ENCODE measurements at places on chromosomes 5 and 9.
A peak's percentile ranks its signal among the peaks of the same experiment; 100 is the strongest.

GRCh38 chr5:5270958-5271785 is 131.0 kb downstream of the ADAMTS16 start:
- no peak for DNase-seq

GRCh38 chr9:32414856-32415255 is 30.4 kb downstream of the ACO1 start:
- no peak for DNase-seq

DNA sequence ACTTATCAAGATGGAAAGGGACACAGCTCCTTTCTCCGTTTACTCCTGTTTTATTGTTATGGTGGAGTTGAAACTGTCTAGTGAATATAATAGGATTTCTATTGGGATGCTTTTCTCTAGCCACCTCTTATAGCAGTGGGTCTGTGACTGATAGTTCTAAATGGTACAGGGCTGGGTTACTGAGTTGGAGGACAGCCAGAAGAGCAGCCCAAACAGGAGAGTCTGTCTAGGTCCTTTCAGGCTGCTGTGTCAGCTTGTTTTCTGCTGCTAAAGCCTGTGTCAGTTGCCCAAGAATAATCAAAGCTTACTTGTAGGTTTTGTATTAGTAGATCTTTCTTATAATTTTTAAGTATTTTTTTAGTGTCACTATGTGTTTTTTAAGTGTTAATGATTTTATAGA is 356.0 kb upstream of the SEMA6A start:
- DNase-seq: no peak

GRCh38 chr5:1831257-1831656 is 30.1 kb downstream of the NDUFS6 start:
- DNase-seq: no peak

DNA sequence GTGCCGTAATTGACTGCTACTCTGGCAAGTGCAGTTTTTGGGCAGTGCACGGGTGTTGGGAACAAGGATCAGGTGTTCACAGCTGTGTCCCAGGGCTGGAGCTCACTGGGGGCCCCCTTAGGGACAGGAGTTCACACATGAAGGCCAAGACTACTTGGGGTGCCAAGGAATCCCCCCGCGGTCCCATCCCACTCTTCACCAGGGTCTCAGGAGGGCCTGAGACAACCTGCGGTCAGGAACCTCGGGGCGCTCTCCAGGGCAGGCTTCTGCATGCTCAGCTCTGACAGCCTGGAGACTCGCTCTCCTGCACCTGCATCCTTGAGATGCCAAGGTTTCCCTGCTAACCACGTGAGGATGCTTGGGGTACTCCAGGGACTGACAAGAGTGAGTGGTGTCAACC is 2.3 kb upstream of the MAN1B1 start:
- no peak for DNase-seq

DNA sequence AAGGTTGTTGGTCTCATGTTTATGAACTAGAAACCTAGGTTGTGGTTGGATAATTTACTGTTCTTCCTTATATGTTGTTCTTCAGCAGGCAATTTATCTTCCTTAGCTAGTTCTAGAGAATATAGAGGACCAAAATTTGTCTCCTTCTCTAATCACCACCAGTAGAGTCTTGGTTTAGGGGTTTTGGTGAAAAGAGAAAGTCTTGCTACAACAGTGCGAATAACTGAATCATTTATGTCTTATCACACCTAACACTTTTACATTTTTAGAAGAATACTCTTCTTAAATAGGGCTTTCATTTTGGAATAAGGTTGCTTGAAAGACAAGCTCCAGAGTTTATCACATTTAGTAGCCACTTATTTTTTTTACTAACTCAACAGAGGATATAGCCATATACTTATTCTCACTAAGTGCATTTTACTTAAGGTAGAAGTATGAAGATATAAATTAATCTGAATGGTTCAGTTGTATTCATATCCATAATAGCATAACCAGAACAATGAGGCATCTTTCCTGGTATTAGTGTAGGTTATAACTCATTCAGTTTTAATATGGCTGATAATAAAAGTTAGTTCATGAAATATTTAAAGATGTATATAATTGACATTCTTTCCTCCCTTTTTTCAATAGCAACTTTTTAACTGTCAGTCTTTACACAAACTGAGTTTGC is 67.9 kb downstream of the ERBIN start:
- no peak for DNase-seq

- no peak for DNase-seq
Observed at GRCh38 chr9:126117631-126118030, 209.0 kb upstream of the MVB12B start.

- DNase-seq: no peak
Observed at GRCh38 chr9:99980598-99980997, 74.1 kb downstream of the STX17 start.

DNA sequence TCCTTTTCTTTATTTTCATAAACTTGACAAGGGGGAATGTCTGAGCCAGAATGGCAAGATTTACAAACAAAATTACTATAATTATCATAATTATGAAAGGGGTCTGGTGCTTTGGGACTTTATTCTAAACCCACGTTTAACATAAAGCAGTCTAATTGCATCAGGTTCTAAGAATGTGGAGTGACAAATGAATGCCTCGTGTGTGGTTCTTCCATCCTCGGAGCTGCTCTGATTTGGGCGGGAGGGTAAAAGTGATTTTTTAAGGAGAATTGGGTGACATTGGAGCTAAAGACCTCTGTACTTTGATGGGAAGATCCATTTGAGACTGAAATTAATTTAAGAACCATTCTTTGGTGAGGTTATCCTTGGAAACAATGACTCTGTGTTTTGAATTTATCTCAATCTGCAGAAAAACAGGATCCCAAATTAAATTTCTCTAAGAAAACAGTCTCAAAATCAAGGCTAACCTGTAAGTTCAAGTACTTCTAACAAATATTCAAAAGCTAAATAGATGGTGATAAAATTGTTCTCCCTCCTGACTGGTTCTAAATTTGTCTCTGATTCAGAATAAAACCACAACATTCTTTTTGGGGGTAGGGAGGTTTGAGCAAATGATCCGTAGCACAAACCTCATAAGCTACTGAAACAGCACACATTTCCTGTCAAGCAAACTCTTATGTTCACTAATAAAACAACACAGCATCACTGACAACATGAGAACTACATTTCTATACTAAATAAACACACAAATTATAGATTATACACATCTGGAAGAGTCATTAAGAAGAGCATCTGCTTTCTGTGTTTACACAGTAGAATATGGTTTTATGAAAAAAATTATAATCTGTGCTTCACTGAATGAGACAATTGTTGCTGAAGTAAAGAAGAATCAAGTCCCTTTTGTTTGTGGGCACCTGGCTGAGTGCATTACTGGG is 85.5 kb downstream of the DCP2 start:
- peak; percentile 12 for DNase-seq

- DNase-seq: no peak
Observed at GRCh38 chr5:163649514-163649913, 144.1 kb downstream of the MAT2B start.

DNA sequence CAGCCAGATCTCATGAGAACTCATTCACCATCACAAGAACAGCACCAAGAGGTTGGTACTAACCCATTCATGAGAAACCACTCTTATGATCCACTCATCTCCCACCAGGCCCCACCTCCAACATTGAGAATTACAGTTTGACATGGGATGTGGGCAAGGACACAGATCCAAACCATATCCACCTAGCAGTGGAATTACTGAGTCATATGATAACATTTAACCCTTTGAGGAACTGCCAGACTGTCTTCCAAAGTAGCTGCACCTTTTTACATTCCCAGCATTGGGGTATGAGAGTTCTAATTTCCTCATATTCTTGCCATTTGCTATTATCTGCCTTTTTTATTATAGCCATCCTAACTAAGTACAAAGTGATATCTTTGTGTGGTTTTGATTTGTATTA is 51.9 kb downstream of the CTNNA1 start:
- no peak for DNase-seq

DNA sequence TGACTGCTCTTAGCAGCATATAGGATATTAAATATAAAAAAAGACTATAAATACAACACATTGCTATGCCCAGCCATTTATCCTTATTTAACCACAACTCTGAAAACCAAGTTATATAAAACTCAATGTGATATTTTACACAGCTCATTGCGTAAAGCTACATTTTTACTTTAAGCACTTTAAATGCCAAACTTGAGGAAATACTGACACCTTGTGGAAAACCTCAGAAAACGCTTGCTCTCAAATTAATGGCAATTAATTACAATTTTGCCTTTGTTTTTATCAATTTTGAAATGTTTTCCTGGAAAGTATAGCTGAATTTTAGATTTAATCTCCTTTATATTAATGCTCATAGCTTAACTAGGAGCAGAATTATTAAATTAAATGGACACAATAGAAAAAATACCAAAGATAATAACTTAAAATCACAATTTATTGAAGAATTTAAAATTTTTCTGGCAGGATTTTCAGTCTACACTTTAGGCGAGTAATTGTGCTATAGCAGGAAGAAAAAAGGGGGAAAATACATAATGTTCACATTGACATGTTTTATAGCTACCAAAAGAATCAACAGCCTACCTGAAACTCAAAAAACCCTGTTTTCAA is 25.2 kb upstream of the PLAC8L1 start:
- DNase-seq: no peak

DNA sequence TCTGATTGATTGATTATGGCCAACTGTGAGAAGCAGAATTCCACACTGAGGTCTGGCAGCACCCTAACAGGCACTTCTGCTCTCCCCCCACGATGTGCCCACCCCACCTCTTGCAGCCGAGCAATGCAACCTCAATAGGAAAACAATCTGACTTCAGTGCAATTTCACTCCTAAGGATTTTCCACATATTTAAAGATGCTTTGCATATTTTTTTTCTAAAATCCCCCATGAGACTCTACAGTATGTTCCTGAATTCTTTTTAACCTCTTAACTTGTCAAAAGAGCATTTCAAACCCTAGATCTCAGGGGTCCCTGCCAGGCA is 243.1 kb downstream of the AUH start:
- no peak for DNase-seq

GRCh38 chr9:84754461-84754860 is 84.9 kb downstream of the NTRK2 start:
- no peak for DNase-seq

DNA sequence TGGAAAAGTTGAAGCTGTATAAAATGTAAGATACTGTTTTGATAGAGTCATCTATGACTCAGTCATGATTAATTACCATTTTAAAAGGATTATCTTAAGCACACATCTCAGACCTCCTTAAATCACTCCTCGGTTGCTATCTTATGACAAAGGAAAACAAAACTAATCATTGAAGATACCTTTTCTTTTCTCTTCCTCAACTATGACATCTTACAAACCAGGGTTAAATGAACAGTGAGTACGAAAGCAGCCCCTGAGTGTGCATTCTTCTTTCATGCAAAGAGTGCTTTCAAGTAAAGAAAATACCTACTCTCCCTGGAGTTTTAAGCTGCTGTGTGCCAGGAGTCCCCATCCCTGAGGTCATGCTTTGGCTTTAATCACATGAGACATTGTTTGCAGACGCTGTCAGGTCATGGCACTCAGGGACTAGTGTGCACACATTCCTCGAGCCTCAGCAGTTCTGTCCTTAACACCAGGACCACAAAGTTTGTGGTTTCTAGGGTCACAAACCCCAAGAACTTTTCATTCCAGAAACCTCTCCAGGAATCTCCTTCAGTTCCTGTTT is 86.7 kb upstream of the ICE1 start:
- DNase-seq: no peak

DNA sequence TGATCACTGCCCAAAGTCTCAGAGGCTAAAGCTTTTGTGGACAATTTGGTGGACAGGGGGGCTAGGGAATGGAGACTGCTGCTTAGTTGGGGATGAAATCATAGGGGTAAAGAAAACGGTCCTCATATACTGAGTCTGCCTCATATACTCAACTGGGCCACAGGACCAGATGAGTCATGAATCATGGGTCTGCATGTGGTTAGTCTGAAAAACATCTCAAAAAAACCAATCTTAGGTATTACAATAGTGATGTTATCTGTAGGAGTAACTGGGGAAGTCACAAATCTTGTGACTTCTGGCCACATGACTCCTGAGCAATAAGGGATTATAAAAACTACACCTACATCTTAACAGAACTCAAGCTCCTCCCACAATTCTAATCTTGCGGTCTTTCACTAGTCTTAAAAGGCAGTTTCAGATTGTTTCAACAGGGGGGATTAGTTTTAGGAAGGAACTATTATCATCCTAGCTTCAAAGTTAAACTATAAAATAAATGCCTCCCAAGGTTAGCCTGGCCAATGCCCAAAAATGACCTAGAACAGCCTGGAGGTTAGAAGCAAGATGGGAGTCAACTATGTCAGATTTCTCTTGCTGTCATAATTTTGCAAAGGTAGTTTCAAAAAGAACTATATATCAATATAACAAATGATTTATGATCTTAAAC is 17.5 kb downstream of the TMEM161B start:
- no peak for DNase-seq

DNA sequence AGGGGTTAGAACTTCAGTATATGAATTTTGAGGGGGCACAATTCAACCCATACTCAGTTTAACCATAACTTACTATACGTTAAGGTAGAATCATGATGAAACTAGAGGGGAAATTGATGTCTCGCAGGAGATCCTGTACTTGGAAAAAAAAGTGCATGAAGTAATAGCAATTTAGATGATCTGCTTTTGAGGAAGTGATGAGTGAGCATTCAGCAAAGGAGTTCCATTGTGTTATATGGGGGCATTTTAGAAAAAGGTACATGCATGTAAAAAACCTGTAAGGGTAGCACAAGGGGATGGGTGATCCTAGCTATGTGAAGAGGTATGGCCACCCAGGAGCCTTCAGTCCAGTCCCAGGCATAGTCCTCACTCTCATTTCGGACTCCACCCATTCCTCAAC is 14.8 kb upstream of the TMC1 start:
- DNase-seq: no peak

- DNase-seq: no peak
Observed at GRCh38 chr5:111472096-111472495, 40.2 kb downstream of the STARD4 start.

- DNase-seq: no peak
Observed at GRCh38 chr9:125492719-125493118, 214.3 kb downstream of the MAPKAP1 start.

DNA sequence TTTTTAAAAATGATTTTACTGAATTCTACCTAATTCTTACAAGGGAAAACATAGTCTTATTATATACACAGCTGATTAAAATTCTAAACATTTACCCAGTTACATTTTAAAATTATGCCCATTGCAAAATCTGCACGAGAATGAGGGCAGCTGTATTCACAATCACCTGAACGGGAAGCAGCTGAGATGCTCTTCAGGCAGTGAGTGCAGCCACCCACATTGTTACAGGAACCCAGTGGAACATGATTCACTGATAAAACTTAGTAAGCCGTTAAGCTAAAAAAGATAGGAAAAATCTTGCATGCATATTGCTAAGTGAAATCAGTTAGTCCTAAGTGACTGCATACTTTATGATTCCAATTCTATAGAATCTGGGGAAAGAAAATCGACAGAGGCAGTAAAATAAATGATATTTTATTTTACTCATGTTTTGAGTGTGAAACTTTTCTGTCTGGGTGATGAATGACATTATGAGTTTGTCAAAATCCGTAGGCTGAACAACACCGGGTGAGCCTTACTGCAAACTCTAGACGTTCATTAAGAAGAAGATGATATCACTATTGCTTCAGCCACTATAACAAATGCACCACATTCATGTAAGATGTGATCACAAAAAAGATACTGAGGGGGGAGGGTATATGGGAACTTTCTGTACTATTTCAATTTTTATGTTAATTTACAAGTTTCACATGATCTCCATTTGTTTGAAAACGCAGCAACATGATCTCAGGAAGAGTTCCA is 39.1 kb upstream of the FLT4 start:
- no peak for DNase-seq

- DNase-seq: no peak
Observed at GRCh38 chr5:161863811-161864210, 15.9 kb downstream of the GABRA1 start.
